T-helper 1 cell treated with Interleukin-12 subunit alpha and Interleukin-12 subunit beta and Interleukin-4 antibody, amounts not matched to agents 30 ng/mL and 1 ng/mL, for 36 hours (primary cell): ENCODE measurements at places on chromosomes 5 and 9. TPM values are rescaled to one million over a fixed set of nuclear protein-coding genes. Genes with fewer than 3 reads are reported as not detected.

CRHBP gene
- total RNA-seq: 0.56 TPM in 1 of 2 replicates, not detected in the other

ROPN1L gene
- total RNA-seq: 2.5 and 3.0 TPM in 2 replicates

PCA3 gene
- total RNA-seq: not detected in 2 replicates

OTP gene
- not detected in 2 replicates for total RNA-seq

CCDC171 gene
- 1.1 and 1.5 TPM in 2 replicates for total RNA-seq
